Stimulated activated CD4-positive, alpha-beta T cell treated with anti-CD3 and anti-CD28 coated beads, Interleukin-12 subunit alpha, Interleukin-12 subunit beta, amount 100 ng/mL, for 48 hours (primary cell): ENCODE measurements at places on chromosomes 5 and 9.

DNA sequence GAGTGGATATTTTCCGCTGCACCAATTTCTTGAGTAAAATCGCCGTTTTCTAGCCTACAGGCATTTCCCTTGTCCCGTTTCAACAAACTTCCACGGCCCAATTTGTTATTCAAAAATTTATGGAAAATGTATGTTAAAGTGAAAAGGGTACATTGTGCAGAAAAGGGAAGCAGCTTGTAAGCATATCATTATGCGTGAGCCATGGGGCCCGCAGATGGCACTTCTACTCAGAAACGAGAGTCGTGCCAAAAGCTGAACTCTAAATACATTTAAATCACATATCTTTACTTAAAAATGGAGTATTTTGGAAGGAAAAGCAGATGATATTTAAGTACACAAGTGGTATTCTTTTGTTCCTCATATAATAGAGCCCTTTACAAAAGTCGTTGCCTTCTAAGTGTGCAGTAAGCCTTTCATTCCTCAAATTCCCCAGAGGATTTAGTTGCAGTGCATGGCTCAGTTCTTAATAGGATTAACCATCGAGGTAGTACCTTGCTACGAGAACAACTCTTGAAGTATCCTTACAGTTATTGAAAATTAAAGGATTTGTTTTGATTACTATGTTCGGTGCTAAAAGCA is 1227.2 kb upstream of the WWC1 start:
- DNase-seq, result no peak

- no peak for DNase-seq
Observed at GRCh38 chr9:113461943-113462342, 1.6 kb upstream of the RGS3 start.

- no peak for DNase-seq
Observed at GRCh38 chr9:72168075-72168474, 18.8 kb downstream of the GDA start.

GRCh38 chr9:10045598-10045997 is 567.2 kb downstream of the PTPRD start:
- no peak for DNase-seq

- DNase-seq, result no peak
Observed at GRCh38 chr5:39092581-39093351, 18.6 kb upstream of the RICTOR start.
